ENCODE measurements at places on chromosomes 2 and 18.

GRCh38 chr2:240713928-240714746 lies 22.5 kb downstream of the AQP12A start:
- H3K4me3 ChIP-seq = no peak overlapping the region
- no peaks in the 10 kb centered on the region for H3K36me3 ChIP-seq
- no peak for DNase-seq

DNA sequence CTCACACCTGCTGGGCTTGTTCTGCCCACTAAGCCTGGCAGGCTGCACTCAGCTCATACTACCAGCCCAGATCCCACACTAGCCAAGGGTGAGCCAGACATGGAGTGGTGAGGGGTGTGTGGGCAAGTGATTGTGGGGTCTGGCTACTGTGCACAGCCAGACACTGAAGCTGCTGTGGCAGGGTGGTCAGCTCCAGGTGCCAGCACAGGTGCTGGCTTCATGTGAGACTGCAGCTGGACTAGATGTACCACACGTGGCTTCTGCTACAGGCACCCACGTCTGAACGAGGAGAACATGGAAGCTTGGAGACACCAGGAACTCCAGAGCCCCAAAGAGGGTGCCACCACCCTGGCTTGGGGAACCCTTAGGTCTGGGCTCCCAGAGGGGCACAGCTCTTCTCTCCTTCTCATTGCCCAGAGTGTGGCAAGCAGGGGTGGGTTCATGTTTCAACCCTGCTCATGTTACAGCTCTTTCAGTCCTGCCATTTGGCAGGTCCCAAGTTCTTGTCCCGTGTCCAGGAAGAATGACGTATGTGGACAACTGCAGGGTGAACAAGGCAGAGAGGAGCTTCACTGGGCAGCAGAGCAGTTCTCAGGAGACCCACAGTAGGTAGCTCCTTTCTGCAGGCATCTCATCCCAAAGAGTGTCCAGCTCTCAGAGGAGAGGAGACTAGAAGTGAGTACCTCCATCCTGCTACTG lies 1624.2 kb upstream of the TMEFF2 start:
- DNase-seq = no peak
- H3K27me3 ChIP-seq = peaks cover 3% of the 10 kb centered on the region
- no peaks in the 10 kb centered on the region for H3K4me1 ChIP-seq
- H3K36me3 ChIP-seq = no peaks in the 10 kb centered on the region
- H3K27ac ChIP-seq = no peak overlapping the region
- H3K4me3 ChIP-seq = no peak overlapping the region

DNA sequence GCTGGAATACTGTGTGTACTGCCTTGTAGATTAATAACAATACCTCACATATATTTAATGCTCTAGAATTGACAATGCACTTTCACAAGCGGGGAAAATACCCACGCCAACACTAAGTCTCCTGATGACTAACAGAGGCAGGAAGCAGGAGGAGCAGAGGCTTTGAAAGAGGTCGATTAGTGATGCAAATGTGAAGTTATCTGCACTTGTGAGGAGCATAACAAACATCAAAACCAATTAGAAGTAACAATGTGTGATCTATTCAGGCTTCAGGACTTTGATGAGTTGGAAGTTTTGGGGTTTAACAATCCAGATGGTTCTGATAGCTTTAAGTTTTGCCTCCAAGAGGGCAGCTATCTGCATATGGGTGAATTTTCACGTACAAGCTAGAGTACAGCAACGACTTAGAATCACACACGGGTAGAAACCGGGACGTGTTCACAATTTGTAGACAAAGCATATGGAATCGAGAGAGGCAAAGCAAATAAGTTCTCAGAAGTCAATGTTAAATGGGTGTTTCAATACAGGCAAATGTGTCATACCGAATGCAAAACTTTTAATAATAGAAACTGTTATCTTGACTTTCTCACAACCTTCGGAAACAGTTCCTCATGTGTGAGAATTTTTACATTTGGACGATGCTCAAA lies 114.5 kb downstream of the METTL8 start:
- no peak overlapping the region for H3K4me3 ChIP-seq
- DNase-seq = no peak
- no peaks in the 10 kb centered on the region for H3K4me1 ChIP-seq
- H3K27ac ChIP-seq = no peak overlapping the region
- H3K27me3 ChIP-seq = no peaks in the 10 kb centered on the region

GRCh38 chr2:239269916-239270315 lies 130.9 kb downstream of the HDAC4 start:
- no peak overlapping the region for H3K4me3 ChIP-seq
- peak overlapping the region; percentile 56 for H3K27ac ChIP-seq
- H3K27me3 ChIP-seq = peaks cover 8% of the 10 kb centered on the region
- no peak for DNase-seq

DNA sequence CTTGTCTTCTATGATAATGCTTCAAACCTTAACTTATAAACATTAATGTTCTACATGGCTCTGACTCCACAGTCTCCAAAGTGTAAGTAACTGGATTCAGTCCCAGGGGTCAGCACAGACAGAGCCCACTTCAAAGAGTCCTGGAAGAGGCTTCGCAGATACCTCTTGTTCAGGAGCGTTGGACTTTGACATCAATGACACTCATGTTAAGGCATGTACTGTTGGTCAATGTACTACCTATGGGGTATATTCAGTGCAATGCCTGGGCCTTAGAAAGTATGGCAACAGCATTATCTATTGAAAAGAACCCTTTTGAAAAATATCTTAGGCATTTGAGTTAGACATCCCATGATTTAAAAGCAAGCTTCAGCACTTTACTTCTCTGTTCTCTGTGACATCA lies 143.1 kb downstream of the GRB14 start:
- H3K27me3 ChIP-seq = no peaks in the 10 kb centered on the region
- H3K27ac ChIP-seq = no peak overlapping the region
- H3K4me1 ChIP-seq = no peaks in the 10 kb centered on the region
- DNase-seq = no peak

- no peak overlapping the region for H3K27ac ChIP-seq
- H3K27me3 ChIP-seq = peaks cover 8% of the 10 kb centered on the region
- no peak for DNase-seq
- H3K36me3 ChIP-seq = no peaks in the 10 kb centered on the region
- H3K4me1 ChIP-seq = no peaks in the 10 kb centered on the region
Measured at GRCh38 chr2:27251766-27252165, 11.1 kb downstream of the SLC30A3 start.

- peaks cover 2% of the 10 kb centered on the region for H3K27me3 ChIP-seq
- no peak overlapping the region for H3K27ac ChIP-seq
- H3K4me3 ChIP-seq = no peak overlapping the region
- no peak for DNase-seq
Measured at GRCh38 chr18:48605408-48605845, 66.6 kb downstream of the CTIF start.

GRCh38 chr2:193561054-193561453 lies 1366.3 kb upstream of the TMEFF2 start:
- H3K27me3 ChIP-seq = no peaks in the 10 kb centered on the region
- H3K27ac ChIP-seq = no peak overlapping the region
- no peaks in the 10 kb centered on the region for H3K36me3 ChIP-seq
- H3K4me3 ChIP-seq = no peak overlapping the region
- DNase-seq = no peak
- no peaks in the 10 kb centered on the region for H3K4me1 ChIP-seq

DNA sequence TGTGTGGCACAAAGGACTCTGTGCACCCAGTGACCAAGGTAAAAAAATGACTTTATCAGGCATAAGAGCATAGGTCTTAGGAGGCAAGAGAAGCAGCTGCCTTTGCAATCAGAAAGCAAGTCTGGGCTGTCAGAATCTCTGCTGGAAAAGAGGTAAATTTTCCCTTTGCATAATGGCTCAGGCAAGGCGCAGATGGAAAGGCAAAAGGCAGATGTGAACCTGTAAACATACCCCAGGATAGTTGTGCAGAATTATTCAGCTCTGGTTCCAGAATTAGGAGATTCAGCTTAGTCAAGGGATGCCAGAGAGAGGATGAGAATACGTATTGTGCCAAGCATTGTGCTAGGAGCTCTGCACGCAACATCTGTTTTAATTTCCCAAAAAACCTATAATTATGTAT lies 258.7 kb downstream of the CLIP4 start:
- H3K27me3 ChIP-seq = peaks cover 2% of the 10 kb centered on the region
- no peaks in the 10 kb centered on the region for H3K36me3 ChIP-seq
- H3K4me1 ChIP-seq = no peaks in the 10 kb centered on the region

DNA sequence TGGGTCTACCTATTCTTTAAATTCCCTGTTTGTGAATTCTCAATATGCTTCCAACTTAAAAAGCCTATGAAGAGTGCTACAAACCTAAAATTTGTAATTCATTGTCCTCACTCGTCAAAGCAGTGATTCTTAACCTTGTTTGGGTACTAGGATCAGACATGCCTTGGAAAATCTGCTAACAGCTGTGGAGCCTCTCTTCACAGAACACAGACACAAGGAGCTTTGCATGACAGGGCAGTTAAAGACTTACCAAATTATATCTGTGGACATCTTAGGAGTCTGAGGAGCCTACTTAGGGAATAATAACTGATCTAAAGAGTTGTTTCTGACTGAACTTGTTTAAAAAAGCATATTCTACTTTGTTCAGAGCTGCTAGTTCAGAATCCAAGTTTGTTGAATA lies 38.1 kb downstream of the TMEM87B start:
- no peaks in the 10 kb centered on the region for H3K4me1 ChIP-seq
- H3K4me3 ChIP-seq = no peak overlapping the region
- no peaks in the 10 kb centered on the region for H3K27me3 ChIP-seq
- no peak overlapping the region for H3K27ac ChIP-seq

DNA sequence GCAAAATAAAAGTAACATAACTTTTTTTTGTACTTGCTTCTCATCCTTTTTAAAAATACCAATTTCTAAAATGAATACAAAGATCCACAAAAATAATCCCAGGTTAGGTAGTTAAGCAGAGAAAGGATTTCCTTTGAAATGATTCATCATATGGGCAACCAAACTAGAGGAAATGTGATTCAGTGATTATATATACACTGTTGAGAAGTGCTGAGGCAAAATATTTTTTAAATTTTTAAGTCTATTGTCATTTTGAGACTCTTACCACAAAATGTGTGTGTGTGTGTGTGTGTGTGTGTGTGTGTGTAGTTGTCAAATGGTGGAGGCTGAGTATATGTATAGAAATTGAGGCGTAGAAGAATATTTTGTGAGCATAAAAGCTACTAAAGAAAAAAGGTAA lies 1075.3 kb downstream of the LRP1B start:
- no peaks in the 10 kb centered on the region for H3K36me3 ChIP-seq
- no peak overlapping the region for H3K4me3 ChIP-seq
- no peaks in the 10 kb centered on the region for H3K4me1 ChIP-seq

- H3K27me3 ChIP-seq = peaks cover 2% of the 10 kb centered on the region
- DNase-seq = no peak
- no peak overlapping the region for H3K4me3 ChIP-seq
- peaks cover 1% of the 10 kb centered on the region for H3K4me1 ChIP-seq
- H3K36me3 ChIP-seq = peaks cover 5% of the 10 kb centered on the region
- H3K27ac ChIP-seq = no peak overlapping the region
Measured at GRCh38 chr18:76359909-76360308, 135.1 kb downstream of the ZNF516 start.

Measured in immature natural killer cell (primary cell).